Activated naive CD8-positive, alpha-beta T cell treated with anti-CD3 and anti-CD28 coated beads, Interleukin-2, amount 10 ng/mL, durations not matched to agents 7 days and 5 days (primary cell): ENCODE measurements at places on chromosomes 3 and 15. TPM values are rescaled to one million over a fixed set of nuclear protein-coding genes. Genes with fewer than 3 reads are reported as not detected.

GRCh38 chr3:99659951-99660350 is 21.6 kb downstream of the COL8A1 start:
- H3K4me3 ChIP-seq = no peak overlapping the region
- no peak overlapping the region for H3K27ac ChIP-seq
- no peaks in the 10 kb centered on the region for H3K4me1 ChIP-seq
- H3K36me3 ChIP-seq = no peaks in the 10 kb centered on the region
- H3K27me3 ChIP-seq = peaks cover 2% of the 10 kb centered on the region
- DNase-seq = no peak

DNA sequence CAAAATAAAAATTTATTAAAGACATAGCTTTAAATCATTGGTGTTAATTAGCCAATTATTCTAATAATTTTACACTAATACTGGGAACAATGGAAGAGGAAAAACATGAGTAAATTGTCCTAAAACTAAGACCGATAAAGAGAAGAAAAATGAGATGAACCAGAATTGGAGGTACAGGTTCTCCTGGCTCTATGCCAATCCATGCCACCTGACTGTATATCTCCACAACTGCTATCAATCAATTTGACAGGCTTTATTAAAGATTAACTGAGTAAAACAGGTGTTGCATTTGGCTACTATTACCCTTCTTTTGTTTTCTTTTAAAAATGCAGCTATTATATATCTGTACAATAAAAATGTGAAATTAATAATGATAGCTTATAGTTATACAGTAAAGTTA is 850.0 kb downstream of the CADM2 start:
- no peak overlapping the region for H3K27ac ChIP-seq
- no peaks in the 10 kb centered on the region for H3K4me1 ChIP-seq
- no peak for DNase-seq
- H3K4me3 ChIP-seq = no peak overlapping the region

GRCh38 chr15:36904715-36905114 is 195.6 kb downstream of the MEIS2 start:
- H3K36me3 ChIP-seq = no peaks in the 10 kb centered on the region
- H3K4me1 ChIP-seq = no peaks in the 10 kb centered on the region
- no peak for DNase-seq
- no peaks in the 10 kb centered on the region for H3K27me3 ChIP-seq

GRCh38 chr3:13012221-13012691 is 61.0 kb downstream of the IQSEC1 start:
- peak overlapping the region; percentile 82 for H3K4me3 ChIP-seq
- peaks cover 12% of the 10 kb centered on the region for H3K36me3 ChIP-seq
- H3K4me1 ChIP-seq = peaks cover 67% of the 10 kb centered on the region
- H3K27me3 ChIP-seq = no peaks in the 10 kb centered on the region
- DNase-seq = peak; percentile 51

DNA sequence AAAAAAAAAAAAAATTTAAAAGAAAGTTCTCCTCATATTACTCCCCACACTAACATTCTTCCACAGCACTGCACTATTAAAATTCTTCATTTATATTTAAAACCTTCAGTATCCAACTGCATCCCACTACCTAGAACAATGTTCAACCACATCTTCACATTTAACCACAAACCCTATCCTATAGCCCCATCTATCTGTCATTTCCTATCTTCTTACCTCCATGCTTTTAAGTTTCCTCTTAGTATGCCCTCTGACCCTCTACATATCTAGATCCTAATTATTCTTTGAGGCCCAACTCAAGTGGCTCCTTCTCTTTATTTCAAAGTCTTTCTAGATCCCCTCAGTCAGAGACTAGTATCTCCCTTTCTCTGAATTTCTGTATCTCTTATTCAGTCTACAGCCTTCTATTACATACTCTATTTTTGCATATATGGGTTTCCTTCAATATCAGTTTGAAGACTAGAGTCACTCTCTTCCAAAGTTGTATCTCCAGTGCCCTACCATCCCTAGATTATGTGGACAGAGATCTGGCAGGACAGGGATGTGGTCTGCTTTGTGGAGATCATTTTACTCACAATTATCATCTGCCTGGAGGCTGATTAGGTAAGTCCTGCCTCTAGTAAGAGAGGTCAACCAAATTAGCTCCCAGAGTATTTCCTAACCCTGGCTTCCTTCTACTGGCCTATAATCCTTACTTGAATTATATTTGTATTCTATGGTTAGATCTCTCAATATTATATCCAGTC is 1.4 kb downstream of the CIAO2A start:
- peak overlapping the region; percentile 99 for H3K27ac ChIP-seq
- H3K27me3 ChIP-seq = no peaks in the 10 kb centered on the region
- peaks cover 20% of the 10 kb centered on the region for H3K36me3 ChIP-seq
- H3K4me3 ChIP-seq = peak overlapping the region; percentile 90

DNA sequence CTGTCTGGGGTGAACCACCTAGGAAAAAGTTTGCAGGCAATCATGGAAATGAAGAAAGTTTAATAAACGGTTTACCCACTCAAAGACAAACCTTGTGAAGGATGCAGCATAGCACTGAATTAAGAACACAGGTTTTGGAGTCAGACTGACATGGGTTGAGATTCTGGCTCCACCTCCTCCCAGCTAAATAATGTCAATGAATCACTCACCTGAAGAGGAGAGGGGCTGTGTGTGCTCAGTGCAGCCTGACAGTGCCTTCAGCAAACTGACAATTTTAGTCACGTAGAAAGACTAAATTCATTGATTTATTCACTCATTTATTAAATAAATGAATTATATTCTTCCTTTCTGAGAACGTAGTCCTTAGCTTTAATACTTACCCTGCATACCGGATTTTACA is 18.9 kb downstream of the NR1I2 start:
- H3K27ac ChIP-seq = no peak overlapping the region
- no peaks in the 10 kb centered on the region for H3K4me1 ChIP-seq
- no peak for DNase-seq
- H3K36me3 ChIP-seq = no peaks in the 10 kb centered on the region

GRCh38 chr3:126474498-126475412 is 936 bp downstream of the ZXDC start:
- H3K36me3 ChIP-seq = peaks cover 23% of the 10 kb centered on the region
- peaks cover 29% of the 10 kb centered on the region for H3K4me1 ChIP-seq
- no peak for DNase-seq
- peak overlapping the region; percentile 93 for H3K4me3 ChIP-seq

DNA sequence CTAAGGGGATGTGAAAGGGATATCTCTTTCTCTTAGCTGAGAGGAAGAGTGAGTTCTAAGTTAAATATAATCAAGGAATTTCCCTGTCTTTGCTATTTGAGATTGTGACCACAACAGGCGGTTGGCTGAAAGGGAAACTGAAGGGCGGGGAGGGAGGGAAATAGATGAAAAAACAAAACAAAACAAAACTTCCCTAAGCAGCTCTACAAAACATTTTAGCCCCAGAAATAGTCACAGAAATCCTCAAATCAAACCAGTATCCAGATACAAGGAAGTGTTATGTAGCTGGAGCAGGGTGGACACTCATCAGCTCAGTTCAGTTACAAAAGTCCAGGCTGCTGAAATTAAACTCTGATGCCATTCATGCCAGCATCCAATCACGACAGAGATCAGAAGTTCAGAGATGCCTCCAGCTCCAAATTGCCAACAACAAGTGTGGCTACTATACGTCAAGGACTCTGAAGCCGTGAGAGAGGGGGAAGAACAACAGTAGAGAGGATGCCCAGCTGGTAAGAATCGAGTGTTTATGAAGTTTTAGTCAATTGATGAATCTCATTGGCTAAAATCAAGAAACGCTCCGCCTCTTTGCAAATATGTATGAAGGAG is 319 bp upstream of the TP63 start:
- DNase-seq = no peak
- H3K4me1 ChIP-seq = no peaks in the 10 kb centered on the region
- H3K4me3 ChIP-seq = no peak overlapping the region
- no peaks in the 10 kb centered on the region for H3K36me3 ChIP-seq
- no peak overlapping the region for H3K27ac ChIP-seq
- no peaks in the 10 kb centered on the region for H3K27me3 ChIP-seq

GRCh38 chr3:149280671-149281349 is 52.6 kb downstream of the TM4SF18 start:
- no peak overlapping the region for H3K27ac ChIP-seq
- no peak for DNase-seq
- H3K27me3 ChIP-seq = no peaks in the 10 kb centered on the region

TM6SF1 gene
- 14.3 TPM for total RNA-seq

SLC22A13 gene
- total RNA-seq = 0.57 TPM

CKMT1A gene
- total RNA-seq = not detected

IL17RD gene
- not detected for total RNA-seq

CSPG5 gene
- total RNA-seq = 0.25 TPM
